ENCODE measurements at places on chromosomes 11 and 22.

GRCh38 chr22:41620589-41621098, at the start of gene DESI1:
Gene DESI1 (minus strand): TSS chr22:41621043. CDS start chr22:41620839, 204 bp downstream.
- DNase-seq: no peak

- peak; percentile 48 for DNase-seq
These were observed 6.1 kb downstream of the APLNR start for GRCh38 chr11:57230791-57231538.

DNA sequence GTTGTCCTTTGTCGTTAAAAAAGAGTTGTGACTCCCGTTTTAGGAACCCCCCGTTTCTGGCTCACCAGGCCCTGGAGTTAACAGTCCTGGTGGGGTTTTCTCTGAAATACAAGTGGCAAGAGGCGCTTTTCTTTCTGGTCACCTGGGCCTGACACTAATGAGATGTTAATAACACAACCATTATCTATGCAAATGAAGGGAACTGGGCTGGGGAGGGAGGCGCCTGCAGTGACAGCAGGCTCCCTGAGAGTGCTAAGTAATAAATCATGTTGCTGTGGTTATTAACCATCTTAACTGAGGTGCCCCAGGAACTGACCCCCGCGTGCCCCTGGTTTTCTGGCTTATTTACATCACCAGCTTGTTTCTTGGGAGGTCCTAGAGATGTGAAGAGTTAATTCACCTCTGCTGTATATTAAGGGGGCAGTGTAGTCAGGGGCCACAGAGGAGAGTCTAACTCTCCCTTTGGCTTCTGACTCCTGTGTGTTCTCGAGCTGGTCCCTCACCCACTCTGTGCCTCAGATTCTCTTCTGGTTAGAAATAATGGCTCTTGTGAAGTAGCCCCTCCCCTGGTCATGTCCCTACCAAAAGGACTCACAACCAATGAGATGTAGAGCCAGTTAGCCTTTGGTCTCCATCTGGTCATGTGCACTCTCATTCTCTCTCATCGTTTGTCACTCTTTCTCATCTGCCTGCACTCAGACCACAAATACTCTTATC, 276.6 kb upstream of the CADM1 start:
- no peak for DNase-seq

DNA sequence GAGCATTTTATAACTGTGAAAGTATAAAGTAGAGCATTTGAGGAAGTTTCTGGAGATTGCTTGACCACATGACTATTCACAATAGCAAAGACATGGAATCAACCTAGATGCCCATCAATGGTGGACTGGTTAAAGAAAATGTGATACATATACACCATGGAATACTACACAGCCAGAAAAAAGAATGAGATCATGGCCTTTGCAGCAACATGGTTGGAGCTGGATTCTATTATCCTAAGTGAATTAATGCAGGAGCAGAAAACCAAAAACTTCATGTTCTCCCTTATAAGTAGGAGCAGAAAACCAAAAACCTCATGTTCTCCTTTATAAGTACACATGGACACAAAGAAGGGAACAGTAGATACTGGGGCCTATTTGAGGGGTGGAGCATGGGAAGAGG, 30.3 kb downstream of the UVRAG start:
- no peak for DNase-seq

GRCh38 chr22:42376711-42377554, 55.3 kb downstream of the NFAM1 start:
- DNase-seq: peak; percentile 91

DNA sequence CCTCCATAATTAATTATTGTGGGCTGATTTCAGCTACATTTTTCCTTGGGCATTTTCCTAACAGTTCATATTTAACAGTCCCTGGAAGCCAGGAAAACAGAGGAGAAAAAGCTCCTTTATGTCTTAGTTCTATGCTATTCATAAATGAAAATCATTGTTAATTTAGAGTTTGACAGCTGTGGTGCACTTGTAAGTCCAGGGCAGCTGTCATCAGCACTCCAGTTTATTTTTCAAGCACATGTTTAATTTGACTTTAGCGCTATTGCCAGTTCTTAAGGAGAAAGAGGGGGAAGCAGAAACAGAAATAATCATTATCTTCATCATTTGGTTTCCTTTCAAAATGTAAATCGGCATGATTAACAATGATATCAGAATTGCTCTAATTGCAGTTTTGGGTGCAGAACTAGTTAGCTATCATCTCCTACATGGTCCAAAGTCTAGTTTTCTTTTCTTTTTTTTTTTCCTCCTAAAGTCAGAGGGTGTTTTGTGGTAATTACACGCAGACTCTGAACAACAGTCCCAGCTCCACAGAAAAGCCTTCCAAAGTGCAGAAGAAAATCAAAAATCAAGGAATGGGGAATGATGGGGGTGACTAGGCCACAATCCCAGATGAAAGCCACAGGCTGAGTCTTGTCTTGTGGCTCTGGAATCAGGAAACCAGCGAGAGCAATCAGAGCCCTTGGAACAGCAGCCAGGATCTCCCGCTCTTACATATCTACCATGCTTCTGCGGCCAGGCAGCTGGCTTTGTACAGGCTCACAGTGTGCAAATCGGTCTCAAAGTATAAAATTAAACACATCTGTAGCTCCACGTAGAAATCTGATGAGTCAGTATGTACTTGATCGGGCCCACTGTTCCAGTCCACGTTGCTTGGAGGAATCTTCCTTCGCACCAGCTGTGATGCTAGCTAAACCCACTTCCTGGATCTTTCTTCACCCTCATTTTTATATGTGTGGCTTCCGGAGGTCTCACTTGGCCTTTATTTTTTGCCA, 91.9 kb downstream of the SPON1 start:
- DNase-seq: peak; percentile 65

- DNase-seq: no peak
These were observed 45.3 kb downstream of the USP35 start for GRCh38 chr11:78234006-78234405.

DNA sequence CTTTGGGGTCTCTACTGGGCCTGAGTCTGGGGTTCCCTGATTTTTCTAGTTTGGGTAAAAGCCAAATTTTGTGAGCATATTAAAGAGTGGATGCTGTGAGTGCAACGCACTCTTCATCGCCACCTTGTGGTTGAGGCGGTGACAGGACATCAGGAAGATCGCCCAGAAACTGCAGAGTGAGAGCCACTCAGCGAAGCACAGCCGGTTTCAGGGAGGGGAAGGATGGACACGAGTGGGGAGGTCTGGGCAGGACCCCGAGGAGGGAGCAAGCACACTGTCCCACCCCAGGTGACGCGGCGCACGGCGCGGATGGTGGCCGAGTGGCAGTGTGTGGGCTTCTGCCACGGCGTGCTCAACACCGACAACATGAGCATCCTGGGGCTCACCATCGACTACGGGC, 9.1 kb downstream of the SELENOO start:
- peak; percentile 74 for DNase-seq

GRCh38 chr11:86720546-86720945, 48.1 kb upstream of the ME3 start:
- no peak for DNase-seq

DNA sequence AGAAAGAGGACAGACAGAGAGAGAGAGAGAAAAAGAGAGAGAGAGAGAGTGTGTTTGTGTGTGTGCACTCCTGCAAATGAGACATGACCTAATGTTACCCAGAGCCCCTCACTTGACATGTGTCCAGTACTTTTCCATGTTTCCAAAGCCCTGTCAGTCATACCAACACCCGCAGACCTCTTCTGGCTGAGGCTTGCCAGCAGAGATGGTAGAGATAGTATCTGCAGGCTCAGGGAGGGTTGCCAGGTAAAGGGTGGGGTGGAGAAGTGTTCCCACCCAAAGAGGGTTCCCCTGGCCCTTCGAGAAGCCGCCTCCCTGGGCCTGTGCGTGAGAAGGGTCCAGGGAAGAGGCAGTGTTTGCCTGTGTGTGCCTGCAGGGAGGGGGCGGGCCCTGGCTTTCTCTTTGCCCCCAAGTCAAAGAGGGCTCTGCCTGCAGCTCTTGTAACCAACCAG, 40.7 kb downstream of the POU2F3 start:
- DNase-seq: no peak
